Endothelial cell (in vitro differentiated cells): ENCODE measurements at places on chromosomes 12 and 14. TPM values are rescaled to one million over a fixed set of nuclear protein-coding genes. Genes with fewer than 3 reads are reported as not detected.

- H3K27me3 ChIP-seq: peaks cover 7% of the 10 kb centered on the region
- H3K4me1 ChIP-seq: peaks cover 15% of the 10 kb centered on the region
- peaks cover under 1% of the 10 kb centered on the region for H3K36me3 ChIP-seq
- no peak overlapping the region for H3K4me3 ChIP-seq
- peak overlapping the region; percentile 77 for H3K27ac ChIP-seq
- peak; percentile 21 for DNase-seq
Measured at GRCh38 chr12:121717041-121717699, 4.6 kb downstream of the TMEM120B start.

GRCh38 chr14:24274101-24274543 lies 2.7 kb upstream of the RABGGTA start:
- no peak overlapping the region for H3K27ac ChIP-seq
- peaks cover 8% of the 10 kb centered on the region for H3K36me3 ChIP-seq
- peaks cover 17% of the 10 kb centered on the region for H3K4me1 ChIP-seq
- no peak for DNase-seq
- H3K27me3 ChIP-seq: peaks cover 10% of the 10 kb centered on the region
- no peak overlapping the region for H3K4me3 ChIP-seq

GRCh38 chr14:101927859-101928258 lies 36.5 kb upstream of the DYNC1H1 start:
- no peak overlapping the region for H3K4me3 ChIP-seq
- no peaks in the 10 kb centered on the region for H3K27me3 ChIP-seq
- H3K4me1 ChIP-seq: no peaks in the 10 kb centered on the region
- no peak overlapping the region for H3K27ac ChIP-seq
- H3K36me3 ChIP-seq: no peaks in the 10 kb centered on the region

GRCh38 chr12:116880817-116881324 lies 370 bp downstream of the HRK start:
- peak; percentile 44 for DNase-seq
- peak overlapping the region; percentile 93 for H3K4me3 ChIP-seq
- peaks cover 19% of the 10 kb centered on the region for H3K4me1 ChIP-seq
- H3K36me3 ChIP-seq: peaks cover 9% of the 10 kb centered on the region

DNA sequence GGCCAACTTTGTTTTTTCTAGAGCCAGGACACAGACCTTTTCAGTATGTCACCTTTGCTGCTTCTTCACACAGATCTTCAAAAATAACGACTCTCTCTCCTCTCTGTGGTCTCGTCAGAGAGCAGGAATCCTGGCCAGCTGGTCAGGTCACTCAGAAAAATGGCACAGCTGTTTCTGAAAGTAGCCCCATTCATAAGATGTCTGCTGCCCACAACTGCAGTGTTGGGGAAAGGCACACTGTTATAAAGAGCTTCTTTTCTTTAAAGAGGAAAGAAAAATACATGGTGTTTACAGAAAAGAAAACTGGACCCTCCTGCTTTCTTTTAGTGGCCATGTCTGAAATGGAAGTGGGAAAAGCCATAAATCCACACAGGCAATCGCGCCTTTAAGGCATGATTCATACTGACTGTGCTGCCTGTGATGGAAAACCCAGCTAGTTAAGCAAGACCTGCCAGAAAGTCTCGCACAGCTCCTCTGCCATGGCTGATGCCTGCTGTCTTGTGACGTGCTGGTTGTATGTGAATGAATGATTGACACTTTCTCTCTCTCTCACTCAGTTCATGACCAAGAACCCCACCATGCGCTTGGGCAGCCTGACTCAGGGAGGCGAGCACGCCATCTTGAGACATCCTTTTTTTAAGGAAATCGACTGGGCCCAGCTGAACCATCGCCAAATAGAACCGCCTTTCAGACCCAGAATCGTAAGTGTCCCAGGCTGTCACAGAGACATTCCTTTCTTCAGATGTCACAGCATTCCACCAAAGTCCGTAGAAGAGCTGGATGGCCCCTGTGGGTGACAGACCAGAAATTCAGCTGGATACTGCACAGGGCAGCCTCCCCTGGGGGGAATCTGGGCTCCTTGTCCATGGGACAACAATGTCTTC lies 147.9 kb upstream of the HIF1A start:
- no peak for DNase-seq
- no peak overlapping the region for H3K4me3 ChIP-seq
- H3K4me1 ChIP-seq: peaks cover 6% of the 10 kb centered on the region
- peaks cover 27% of the 10 kb centered on the region for H3K36me3 ChIP-seq
- no peak overlapping the region for H3K27ac ChIP-seq

The AICDA gene
- 0.10 TPM for total RNA-seq

DNA sequence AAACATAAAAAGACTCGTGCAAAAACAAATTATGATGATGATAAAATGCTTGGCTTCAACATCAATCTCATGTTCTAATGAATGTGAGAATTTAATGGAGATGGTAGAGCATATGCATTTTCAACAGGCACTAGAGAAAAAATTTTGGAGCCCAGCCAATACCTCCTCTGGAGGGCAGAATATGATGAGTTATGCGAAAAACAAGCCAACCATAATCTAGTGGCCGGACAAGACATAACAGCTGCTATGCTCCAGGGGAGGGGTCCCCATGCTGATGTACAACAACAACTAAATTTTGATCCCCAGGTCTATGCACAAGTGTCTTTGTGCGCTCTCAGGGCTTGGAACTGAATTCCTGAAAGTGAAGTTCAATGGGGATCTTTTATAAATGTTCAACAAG lies 1197.5 kb downstream of the LRFN5 start:
- DNase-seq: no peak
- no peak overlapping the region for H3K27ac ChIP-seq
- H3K36me3 ChIP-seq: no peaks in the 10 kb centered on the region
- no peak overlapping the region for H3K4me3 ChIP-seq
- H3K4me1 ChIP-seq: no peaks in the 10 kb centered on the region

DNA sequence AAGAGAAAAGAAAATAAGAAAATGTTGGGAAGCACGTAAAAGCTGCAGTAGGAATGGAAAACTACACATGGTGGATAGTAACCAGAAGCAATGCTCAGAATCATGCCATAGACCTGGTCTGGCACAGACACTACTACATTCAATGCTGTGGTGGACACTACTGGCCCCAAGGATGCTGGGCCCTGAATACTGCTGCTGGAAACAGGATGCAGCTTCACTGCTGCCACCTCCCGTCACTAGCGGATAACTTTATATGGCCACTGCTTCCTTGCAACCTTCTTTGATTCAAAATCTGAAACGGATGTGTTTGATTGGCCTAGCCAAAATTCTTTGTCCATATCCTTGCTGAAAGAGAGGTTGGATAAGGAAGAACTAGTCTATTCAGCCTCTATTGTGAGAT lies 30.7 kb downstream of the ADCY6 start:
- no peak for DNase-seq
- no peak overlapping the region for H3K27ac ChIP-seq
- peaks cover 2% of the 10 kb centered on the region for H3K27me3 ChIP-seq
- H3K4me1 ChIP-seq: no peaks in the 10 kb centered on the region
- H3K4me3 ChIP-seq: no peak overlapping the region
- no peaks in the 10 kb centered on the region for H3K36me3 ChIP-seq

DNA sequence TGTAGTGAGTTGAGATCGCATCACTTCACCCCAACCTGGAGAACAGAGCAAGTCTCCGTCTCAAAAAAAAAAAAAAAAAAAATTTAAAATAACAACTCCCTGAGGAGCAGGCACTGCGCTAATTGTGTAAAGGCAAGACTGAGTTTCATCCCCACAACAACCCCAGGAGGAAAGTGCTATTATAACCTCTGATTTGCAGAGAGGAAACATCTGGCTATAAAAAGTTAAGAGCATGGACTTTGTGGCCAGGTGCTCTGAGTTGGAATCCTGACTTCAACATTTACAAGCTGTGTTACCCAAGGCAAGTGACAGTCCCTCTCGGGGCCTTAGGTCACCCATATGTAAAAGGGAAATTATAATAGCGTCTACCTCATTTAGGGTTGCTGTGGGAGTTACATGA lies 76.0 kb upstream of the MYL2 start:
- peaks cover 6% of the 10 kb centered on the region for H3K27me3 ChIP-seq
- no peak overlapping the region for H3K4me3 ChIP-seq
- H3K4me1 ChIP-seq: no peaks in the 10 kb centered on the region
- no peak for DNase-seq
- no peak overlapping the region for H3K27ac ChIP-seq

DNA sequence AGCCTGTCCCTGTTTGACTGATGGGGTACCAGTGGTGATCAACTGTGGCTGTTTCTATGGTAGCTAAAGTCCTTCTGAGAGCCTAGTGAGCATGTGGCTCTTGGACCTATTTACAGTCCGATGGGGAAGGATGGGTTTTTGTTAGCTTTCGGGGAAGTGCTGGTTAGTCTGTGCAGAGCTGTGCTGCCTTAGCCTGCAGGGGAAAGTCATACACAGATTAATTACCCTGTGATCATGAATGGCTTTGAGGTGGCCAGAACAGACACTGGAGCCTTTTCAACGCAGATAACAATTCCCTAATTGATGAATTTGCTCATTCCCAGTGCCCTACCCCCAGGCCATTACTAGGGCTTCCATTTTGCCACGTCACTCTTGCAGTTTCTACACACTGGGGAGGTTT lies 99.7 kb downstream of the WSCD2 start:
- peaks cover 8% of the 10 kb centered on the region for H3K4me1 ChIP-seq
- no peak for DNase-seq
- H3K27me3 ChIP-seq: no peaks in the 10 kb centered on the region
- H3K4me3 ChIP-seq: no peak overlapping the region

- peak overlapping the region; percentile 81 for H3K27ac ChIP-seq
- H3K4me1 ChIP-seq: peaks cover 71% of the 10 kb centered on the region
- H3K4me3 ChIP-seq: peak overlapping the region; percentile 26
- H3K36me3 ChIP-seq: peaks cover 30% of the 10 kb centered on the region
Measured at GRCh38 chr14:105015242-105015641, 5.6 kb downstream of the CDCA4 start.

The TBX5 gene
- total RNA-seq: 0.38 TPM
